Skin of body (tissue), 3 donors: ENCODE measurements at places on chromosomes 7 and 10. TPM values are rescaled to one million over a fixed set of nuclear protein-coding genes. Genes with fewer than 3 reads are reported as not detected.

DNA sequence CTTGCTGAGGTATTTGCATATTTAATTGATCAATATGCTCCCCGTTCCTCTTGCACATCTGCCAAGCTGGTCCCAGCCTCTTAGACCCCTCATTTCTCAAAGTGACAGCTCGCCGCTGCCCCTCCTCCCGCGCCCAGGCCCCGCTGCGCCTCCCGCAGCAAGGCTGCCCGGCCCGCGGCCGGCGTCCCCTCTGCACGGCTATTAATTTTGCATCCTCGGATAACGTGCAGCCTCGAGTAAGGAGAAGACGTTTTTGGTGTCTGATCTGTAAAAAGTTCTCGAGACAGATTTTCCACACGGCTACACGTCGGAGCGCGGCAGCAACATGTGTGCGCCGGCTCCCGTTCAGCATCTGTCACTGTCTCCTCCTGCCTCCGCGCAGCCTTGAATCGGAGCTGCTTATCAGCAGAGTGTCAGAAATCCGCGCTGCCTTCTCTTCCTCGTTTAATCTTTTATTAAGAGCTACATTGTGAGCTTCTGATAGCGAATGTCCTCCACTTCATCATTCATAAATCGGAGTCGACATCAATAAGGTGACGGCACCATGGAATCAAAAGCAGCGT lies 65.3 kb downstream of the EBF3 start:
- DNase-seq = no peak

DNA sequence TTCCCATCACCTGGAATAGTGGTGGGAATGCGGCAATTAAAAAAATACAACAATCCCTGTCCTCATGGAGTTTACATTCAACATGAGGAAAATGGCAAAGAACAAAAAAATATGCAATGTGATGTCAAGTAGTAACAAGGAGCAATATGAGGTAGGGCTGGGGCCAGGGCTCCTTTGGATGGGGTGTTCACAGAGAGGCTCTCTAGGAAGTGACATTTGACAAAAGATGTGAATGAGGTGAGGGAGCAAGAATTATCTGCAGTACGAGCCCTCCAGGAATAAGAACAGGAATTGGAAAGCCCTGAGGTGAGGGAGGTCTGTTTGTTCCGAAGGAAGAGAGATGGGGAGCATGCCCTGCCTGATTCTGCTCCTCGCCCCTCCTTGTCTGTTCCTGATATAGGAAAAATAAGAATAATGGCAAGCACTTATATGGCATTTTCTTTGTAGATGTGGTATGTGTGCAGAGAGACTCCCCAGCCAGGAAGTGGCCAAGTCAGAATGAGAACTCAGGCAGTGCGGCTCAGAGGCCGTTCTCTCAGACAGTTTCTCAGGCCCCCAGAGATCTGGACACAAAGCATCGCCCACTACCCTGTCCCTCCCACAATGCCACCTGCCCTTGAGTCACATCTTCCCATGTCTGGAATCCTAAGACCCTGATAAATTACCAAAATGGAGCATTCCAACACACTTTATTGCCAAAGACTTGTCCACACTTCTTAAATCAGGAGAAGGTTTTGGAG lies 105.6 kb downstream of the APBB1IP start:
- no peak for DNase-seq

DNA sequence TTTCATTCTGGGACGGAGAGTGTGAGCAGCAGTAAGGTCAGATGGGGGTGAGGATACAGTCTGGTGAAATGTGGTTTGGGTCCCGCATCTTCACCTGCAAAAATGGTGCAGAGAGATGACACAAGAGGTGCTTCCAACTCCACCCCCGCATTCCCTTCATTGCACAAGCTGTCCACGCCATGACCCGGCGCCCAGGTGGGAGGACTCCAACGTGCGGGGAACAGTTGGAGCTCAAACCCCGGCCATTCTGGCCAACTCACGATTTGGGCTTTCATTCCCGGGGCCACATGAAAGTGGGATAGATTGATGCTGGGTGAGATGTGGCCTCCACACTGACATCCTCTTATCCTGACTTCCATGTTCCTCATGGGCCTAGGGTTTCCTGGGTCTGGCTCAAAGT lies 34.6 kb upstream of the ZNF273 start:
- no peak for DNase-seq

The TUBB8 gene
- total RNA-seq = not detected

DNA sequence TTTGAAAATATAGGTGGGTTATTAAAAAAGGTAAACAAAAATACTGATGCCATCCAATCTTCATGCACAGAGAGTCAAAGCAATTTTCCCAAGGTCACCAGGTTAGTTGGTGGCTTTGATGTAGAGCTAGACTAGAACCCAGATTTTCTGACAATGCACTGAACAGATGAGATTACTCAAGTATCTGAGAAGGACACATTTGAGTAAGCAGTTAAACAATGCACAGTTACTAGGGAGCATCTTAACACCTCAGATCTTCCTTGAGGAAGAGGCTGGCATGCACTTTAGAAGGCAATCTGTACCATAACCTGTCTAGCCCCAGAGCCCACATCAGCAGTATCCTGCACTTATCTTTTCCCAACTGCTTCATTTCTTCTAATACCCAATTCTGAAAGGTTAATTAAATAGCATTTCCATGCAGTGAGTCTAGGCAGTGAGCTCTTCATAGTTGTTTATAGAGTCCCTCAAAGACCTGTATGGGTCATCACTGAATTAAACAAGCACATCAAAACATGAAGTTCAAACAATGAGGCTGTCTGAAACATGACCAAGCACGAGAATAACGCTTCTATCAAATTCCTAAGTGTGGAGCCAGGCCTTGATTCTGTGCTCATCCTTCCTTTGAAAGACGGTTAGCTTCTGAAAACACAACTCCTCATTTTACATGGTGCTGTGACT lies 38.2 kb upstream of the ANK3 start:
- no peak for DNase-seq

- DNase-seq = no peak
Measured at GRCh38 chr10:121910673-121911420, 17.0 kb downstream of the ATE1 start.

DNA sequence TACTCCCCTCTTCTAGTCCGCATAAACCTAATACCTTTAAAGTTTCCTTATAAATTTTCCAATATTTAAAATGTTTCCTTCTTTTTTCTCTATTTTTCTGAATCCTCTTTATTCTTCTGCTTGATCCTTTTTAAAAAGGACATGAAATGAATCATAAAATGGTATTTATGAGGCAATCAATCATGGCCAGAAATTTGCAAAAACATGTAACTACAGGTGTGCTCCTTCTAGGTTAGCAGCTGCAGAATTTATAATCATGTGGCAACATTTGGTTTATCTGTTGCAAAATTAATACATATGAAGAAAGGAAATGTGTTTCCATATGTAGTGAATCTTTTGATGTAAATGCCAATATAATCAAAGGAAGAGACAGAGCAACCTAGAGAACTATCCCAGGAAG lies 1008.5 kb downstream of the ANKRD7 start:
- DNase-seq = no peak

- DNase-seq = peak; percentile 46
Measured at GRCh38 chr10:46228563-46229071, 58.2 kb upstream of the ANTXRL start.

- DNase-seq = no peak
Measured at GRCh38 chr7:47040795-47041347, 541.0 kb downstream of the TNS3 start.

- no peak for DNase-seq
Measured at GRCh38 chr10:88116481-88116880, 253.1 kb downstream of the PTEN start.

The FBXL13 gene
- total RNA-seq = 2.8 TPM

DNA sequence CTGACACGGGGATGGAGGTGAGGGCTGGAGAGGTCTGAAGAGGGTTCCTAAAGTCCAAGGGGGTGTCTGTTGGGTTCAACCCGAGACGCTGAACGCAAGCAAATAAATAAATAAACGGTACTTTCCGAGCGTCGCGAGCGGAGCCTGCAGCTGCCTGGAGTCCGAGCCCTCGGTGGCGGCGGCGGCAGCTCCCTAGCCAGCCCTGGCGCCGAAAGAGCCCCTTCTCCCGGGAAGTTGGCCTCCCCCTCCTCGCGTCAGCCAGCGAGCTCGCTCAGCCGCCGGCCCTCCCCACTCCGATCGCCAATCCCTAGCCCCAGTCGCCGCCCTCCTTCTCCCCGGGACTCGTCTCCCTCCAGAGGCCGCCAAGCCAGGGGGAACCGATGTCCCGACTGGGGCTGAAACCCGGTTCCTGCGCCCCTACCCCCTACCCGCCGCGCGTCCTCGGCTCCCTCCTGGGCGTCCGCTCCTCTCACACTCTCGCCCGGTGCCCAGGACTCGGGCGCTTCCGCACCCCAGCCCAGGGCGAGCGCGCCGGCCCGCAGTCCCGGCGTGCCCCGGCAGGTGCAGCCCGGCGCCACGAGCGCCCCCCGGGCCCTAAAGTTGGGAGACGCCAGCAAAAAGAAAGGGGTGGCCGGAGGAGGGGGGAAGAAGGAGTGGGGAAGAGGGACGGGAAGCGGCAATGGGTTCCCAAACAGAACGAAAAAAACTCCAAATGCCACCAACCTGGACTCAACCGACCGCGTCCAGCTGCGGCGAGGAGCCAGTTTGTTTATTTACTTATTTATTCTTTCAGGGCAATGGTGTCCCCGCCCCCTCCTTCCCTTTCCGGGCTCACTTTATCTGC lies at the start of gene GFRA1:
GFRA1 (minus strand) TSS at position 767 of the 844 bp plus-strand sequence. CDS start 1,177 bp downstream, outside the sequence.
- DNase-seq = no peak

- peak; percentile 58 for DNase-seq
Measured at GRCh38 chr10:112082120-112082519, 101.4 kb downstream of the GPAM start.

DNA sequence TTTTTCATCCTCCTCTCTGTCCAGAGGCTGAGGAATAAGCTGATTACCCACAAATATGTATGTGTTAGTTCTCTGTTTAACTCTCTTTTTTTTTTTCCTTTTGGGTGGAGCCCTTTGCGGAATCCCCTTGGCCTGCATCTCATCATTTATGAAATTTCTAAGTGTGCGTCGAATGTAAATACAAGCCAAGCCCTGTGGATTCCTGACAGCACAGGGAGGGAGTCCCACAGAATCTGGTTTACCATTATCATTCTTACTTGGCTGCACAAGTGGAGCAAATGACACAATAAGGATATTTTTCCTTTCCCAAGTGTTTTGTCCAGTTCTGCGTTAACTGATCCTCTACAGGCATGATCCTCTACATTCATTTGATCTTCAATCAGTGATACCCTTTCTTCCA lies 11.4 kb downstream of the STK31 start:
- DNase-seq = no peak

The FXYD4 gene
- not detected for total RNA-seq

- peak; percentile 73 for DNase-seq
Measured at GRCh38 chr7:92837000-92837749, 802 bp upstream of the CDK6 start.

GRCh38 chr7:80588591-80588990 lies 49.9 kb upstream of the CD36 start:
- no peak for DNase-seq

GRCh38 chr10:43872644-43873043 lies 224.0 kb upstream of the ZNF32 start:
- no peak for DNase-seq

The TFR2 gene
- 1.4 TPM for total RNA-seq

DNA sequence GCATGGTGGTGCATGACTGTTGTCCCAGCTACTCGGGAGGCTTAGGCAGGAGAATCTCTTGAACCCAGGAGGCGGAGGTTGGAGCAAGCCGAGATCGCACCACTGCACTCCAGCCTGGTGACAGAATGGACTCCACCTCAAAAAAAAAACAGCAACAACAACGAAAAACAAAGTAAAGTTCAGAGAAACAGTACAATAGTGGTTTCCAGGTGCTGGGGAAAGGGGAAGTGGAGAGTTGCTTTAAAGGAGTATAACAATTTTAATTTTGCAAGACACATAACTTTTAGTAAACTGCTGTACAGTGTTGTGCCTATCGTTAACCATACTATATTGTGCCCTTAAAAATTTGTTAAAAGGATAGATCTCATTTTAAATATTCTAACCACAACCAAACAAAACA lies 662.7 kb upstream of the POT1 start:
- DNase-seq = no peak

GRCh38 chr10:33506838-33507661 lies 172.6 kb upstream of the NRP1 start:
- no peak for DNase-seq

DNA sequence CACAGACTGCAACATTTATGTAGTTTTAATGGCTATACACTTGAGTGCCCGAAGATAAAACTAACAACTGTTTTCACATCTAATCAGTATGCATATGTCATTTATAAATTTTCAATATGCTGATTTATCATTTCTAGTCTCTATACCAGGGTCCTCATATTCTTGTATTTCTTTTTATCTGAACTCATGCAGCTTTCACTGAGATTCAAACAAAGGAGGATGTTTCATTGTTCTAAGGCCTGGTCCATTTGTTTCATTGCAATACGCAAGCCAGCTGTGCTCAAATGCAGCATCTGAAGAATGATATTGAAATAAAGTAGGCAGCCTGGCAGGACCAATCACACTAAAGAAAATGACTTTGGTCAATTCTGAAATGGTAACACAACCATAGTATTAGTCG lies 31.7 kb downstream of the MAGI2 start:
- DNase-seq = no peak

The TRIM50 gene
- total RNA-seq = 0.20 TPM

GRCh38 chr7:33904681-33905388 lies 504 bp upstream of the BMPER start:
- DNase-seq = no peak

The RELN gene
- total RNA-seq = 15.6 TPM
